ENCODE measurements at places on chromosomes 5 and 9.

DNA sequence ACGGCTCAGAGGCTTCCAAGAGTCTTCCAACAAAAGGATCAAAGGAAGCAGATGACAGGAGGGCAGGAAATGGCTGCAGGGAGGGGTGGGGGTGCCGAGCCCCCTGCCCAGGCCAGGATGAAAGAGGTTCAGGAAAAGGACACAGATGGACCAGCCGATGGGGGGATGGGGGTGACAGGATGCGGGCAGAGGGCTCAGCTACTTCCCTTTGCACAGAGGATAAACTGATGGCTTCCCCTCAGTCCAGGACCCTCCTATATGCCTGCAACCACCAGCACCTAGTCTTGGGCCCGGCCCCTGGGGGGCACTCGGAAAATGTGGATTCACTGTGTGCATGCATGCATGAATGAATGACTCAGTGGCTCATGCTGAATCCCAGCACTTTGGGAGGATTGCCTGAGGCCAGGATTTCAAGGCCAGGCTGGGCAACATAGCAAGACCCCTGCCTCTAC lies 148.2 kb downstream of the C9orf50 start:
- DNase-seq, result no peak

DNA sequence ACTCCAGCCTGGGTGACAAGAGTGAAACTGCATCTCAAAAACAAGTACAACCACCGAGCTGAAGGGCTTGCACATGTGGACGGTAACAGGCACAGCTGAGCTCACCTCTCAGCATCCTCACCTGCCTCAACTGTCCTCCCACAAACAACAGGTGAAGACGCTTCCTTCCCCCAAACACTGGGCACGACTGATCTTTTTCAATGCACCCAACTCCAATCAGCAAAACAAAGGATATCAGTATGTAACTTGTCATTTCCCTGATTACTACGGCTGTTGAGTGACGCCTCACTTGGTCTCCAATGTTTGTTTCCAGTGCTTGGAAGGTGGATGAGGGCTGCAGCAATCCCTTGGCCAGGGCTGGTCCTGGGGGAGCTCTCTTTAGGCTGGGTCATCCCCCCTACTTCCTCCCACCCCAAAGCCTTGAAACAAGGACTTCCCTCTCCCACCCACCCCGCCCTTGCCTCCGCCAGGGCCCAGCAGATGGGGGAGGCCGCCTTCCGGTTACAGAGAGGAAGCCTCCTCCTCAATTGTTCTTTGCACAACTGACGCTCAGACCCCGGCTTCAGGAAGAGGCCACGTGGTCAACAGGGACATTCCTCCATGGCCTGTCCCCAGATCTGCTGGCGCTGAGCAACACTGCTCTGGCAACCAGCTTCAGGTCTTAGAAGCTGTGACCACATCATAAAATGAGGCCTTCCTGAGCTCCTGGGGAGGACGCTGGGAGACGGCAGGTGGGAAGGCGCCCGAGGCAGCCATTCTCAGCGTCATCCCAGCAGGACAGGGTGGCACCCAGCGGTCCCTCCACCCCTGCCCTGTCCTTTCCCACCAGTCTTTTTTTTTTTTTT lies 5.9 kb downstream of the FAM78A start:
- DNase-seq, result peak; percentile 53

- DNase-seq, result no peak
Observed at GRCh38 chr5:39158127-39158593, 61.2 kb downstream of the FYB1 start.

- peak; percentile 8 for DNase-seq
Observed at GRCh38 chr9:123225374-123225813, 43.0 kb downstream of the STRBP start.

GRCh38 chr5:66609615-66610014 lies 13.4 kb downstream of the MAST4 start:
- no peak for DNase-seq

DNA sequence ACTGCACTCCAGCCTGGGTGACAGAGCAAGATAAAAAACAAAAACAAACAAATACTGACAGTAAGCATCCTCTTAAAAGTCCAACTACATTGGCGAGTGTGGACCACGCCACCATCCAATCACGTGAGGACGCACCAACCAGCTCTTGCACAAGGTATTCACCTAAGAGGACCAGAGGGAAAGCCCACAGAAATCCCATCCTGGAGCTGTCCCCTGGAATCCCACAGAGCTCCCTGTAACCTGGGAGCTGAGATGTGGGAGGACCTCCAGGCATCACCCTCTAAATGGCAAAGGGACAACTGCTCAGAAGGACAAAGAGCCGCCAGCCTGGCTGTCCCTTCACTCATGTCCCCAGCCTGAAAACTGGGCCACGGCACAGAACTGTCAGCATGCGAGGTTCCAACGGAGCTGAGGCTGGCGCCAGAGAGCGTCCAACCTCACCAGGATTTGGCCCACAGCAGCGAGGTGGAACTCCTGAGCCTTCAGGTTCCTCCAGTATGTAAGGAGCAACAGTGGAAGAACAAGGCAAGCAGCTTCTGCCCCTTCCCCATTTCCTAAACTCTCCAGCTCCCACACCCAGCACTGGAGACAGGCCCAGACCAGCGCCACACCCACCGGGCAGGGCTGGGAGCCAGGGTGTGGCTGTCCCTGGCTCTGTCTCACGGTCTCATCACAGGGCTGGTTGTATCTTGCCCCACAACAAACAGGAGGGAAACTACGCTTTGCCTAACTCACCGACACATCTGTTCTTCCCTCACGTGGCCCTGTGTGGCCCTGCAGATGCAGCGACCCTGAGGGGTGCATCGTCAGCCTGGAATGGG lies 15.2 kb downstream of the IPPK start:
- DNase-seq, result no peak
